ENCODE measurements at places on chromosomes 5 and 9. TPM values are rescaled to one million over a fixed set of nuclear protein-coding genes. Genes with fewer than 3 reads are reported as not detected.
A peak's percentile ranks its signal among the peaks of the same experiment; 100 is the strongest.

GRCh38 chr9:114311571-114312512 lies 11.1 kb upstream of the ORM1 start:
- DNase-seq, result no peak

- peak; percentile 85 for DNase-seq
Observed at GRCh38 chr5:61575103-61575502, 243.0 kb downstream of the ZSWIM6 start.

DNA sequence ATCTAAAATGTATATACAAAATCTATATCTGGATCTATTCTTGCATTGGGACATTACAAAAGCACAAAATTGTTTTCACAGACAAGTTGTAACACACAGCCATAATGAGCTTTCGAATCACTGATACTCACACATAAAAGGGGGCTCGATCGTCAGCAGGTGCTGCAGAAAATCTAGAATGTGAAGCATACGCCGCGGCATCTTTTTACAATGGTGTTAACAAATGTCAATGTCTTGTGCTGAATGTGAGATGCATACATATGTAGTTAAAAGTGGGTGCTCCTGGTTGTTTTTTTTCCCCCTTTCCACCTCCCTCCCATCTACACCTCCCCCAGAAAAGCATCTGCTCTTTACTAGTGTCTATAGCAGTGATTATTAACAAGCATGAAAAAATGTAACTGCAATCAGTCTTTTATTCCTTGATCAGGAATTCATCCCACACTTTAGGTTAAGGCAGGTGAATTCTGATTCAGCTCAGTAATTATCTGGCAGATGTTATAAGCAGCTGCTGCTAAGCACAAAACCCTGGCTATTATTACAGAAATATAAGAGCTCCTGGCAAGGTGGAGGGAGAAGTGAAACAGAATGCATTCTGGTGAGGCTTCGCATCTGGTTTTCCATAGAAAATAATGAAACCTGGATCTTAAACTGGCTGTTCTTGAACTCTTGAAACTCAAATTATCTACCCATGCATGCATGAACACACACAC lies 114.1 kb downstream of the MPDZ start:
- DNase-seq, result no peak

DNA sequence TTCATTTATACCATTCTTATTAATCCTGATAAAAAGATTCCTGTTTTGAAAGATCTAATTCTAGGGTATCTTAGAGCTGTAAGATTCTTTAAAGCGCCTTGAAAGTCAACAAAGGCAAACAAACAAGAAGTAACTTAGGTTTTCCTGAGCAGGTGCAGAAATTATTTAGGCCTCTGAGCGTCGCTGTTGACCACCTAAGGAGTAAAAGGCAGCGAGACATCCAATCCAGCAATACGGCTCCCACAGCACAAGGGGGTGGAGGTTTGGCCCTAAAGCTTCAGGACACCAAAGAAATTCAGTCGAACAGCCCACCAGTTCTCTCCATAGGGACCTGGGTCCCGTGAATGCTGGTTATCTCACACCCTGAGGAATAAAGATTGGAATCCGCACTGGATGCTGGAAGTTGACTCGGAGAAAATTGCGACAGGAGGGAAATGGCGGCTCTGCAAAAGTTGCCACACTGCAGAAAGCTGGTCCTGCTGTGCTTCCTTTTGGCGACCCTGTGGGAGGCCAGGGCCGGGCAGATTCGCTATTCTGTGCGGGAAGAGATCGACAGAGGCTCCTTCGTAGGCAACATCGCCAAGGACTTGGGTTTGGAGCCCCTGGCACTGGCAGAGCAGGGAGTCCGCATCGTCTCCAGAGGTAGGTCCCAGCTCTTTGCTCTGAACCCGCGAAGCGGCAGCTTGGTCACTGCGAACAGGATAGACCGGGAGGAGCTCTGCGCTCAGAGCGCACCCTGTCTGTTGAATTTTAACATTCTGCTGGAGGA lies at the start of gene PCDHGA2:
Gene PCDHGA2 (plus strand): TSS at position 223 of the 769 bp plus-strand sequence.
- no peak for DNase-seq

DNA sequence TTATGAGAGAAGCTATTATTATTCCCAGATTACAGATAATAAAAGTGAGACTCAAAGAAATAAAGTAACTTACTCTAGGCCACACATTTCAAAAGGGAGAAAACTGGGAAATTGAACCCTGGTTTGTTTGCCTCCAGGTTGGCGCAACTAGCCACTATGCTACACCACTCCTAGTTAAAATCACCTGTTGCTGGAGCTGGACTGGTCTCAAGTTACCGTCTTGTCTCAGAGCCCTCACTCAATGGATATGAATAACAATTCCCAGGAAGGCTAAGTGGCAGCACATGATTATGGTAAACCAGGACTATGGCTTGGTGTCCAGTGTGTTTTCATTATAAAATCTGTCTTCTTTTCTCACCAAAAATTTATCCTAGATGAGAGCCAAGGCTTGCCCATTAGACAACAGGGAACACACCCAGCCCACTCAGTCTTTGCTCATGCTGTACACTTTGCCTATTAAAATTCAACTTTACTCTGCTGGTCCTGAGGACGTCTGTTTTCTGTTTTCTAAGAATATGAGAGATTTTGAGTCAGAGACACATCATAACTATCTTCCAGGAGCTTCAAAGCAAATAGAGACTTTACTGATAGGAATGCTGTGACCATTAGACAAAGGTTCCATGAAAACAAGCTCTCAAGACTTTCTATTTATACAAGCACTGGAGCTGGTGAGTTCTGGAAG lies 58.1 kb downstream of the ADRB2 start:
- no peak for DNase-seq

DNA sequence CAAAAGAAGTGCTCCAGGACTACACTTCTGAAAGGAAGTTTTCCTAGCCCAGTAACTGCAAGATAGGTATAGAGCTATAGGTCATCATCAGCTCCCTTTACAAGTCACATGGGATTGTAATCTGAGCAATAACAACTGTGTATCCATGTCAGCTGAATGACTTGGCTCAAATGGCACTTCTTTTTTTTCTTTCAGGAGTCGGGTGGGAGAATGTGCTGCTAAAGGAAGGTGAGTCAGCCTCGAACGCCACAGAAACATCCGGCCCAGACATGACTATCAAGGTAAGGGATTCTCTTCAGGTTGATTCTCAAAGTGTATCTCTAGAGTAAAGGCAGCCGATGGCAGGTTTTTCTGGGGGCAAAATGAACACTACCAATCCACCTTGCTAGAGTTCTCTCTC lies 192.2 kb downstream of the C9orf152 start:
- no peak for DNase-seq

DNA sequence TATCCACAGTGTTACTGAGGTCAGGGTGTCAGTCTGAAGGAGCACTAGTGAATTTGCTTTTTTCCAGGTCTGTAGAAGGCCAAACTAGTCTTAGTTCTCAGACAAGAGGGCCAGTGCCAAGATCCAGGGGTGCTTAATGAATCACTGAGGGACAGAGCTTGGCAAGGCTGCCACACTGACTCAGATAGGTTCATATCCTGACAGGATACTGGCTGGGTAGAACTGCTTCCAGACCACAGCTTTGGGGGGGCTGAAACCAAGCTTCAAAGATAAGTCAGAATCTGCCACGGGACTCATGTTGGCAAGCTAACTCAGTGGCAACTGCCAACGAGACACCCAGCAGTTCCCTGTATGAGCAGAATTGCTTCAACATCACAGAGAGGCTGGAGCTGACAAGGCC lies 1125.4 kb downstream of the EFNA5 start:
- DNase-seq, result no peak

DNA sequence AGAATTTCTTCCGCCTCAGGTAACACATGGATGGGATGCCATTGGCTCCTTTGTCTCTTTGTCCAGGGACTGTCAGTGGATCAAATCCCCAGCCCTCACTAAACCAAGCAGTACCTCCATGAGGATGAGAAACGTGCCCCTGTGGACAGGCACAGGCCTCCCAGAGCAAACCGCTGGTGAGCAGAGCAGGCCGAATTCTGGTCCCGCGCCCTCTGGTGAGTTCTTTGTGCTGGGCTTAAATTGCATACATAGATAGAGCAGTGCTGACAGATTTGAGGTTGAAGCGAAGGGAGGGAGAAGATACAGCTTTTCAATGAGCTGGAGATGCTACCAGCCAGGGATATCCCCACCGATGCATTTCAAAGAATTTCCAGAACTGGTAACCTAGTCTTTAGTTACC lies 143.8 kb downstream of the HSD17B3 start:
- DNase-seq, result no peak

DNA sequence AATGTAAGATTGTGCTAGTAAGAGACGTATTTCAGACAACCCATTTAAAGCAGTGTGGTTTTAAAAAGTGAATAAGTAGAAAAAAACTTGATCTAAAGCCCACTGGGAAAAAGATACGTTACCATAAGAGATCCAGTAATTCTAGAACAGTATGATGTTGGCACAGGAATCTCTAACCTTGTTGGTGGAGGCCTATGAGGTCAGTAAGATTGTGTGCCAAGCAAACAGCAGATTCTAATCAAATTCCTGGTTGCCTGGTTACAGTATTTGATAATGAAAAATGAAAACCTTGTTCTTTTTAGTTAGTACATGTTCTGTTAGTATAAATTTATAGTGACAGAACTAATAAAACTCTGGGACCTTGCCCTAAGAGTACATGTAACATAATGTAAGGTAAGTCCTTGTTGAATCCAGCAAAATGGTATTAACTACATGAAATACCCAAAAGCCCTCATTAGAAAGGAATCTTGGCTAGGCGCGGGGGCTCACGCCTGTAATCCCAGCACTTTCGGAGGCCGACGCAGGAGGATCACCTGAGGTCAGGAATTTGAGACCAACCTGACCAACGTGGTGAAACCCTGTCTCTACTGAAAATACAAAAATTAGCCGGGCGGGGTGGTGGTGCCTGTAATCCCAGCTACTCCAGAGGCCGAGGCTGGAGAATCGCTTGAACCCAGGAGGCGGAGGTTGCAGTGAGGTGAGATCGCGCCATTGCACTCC lies 33.2 kb upstream of the DMXL1 start:
- DNase-seq, result peak; percentile 16

DNA sequence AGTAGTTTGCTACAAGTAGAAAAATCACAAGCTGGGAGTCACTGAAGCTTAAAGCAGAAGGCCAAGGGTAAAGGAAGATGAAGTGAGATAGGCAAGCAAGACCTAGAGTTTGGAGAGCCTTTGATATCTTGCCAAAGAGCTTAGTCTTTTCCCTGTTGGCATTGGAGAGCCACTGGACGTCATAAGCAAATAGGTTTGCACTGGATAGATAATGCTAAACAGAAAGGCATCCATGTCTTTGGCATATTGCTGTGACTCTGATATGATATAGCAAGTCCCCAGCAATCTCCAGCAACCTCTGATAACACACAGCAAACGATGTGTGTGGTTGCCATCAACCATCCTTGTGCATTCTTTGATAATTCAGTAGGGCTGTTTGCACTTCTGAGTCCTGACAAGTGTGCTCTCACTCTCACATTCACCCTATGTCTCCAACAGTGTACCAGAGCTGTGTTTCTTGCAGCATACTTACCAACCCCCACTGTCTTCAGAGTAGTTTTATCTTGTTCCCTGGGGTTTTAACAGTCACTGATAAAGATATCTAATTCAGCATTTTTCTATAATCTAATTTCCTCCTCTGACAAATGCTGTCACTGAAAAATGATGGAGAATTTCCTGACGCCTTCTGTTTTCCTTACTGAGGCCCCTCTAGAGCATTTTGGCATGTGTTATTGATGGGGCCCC lies 16.9 kb upstream of the FREM1 start:
- DNase-seq, result no peak

DNA sequence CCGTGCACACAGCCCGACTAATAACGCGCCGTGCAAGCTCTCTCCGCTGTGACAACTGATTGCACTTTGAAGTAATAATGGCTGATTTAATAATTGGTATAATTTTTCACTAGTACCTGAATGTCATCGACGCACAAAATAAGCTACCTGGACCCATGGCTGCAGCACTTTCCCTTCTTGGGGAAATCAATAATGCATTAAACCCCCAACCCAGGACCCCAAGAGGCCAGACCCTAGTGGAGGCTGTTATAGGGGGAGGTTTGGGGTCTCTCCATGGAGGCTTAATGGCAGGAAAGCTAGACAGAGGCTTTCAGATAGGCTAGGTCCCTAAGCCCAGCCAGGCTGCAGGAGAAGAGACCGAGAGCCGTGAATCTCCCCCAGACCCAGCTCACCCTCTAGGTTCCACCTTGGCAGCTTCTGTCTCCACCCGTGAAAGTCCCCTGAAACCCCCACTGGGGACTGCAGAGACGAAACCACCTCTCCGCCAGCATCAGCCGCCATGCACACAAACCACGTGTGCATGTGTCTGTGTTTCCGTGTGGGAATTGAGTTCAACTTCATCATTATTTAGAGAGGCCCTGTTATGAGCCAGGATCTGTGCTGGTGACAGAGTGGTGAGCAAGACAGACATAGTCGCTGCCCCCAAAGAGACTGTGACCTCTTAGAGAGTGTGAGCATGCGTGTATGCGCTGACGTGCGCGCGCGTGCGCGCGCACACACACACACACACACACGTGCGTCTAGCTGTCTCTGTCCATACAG lies 168.6 kb upstream of the MVB12B start:
- no peak for DNase-seq

DNA sequence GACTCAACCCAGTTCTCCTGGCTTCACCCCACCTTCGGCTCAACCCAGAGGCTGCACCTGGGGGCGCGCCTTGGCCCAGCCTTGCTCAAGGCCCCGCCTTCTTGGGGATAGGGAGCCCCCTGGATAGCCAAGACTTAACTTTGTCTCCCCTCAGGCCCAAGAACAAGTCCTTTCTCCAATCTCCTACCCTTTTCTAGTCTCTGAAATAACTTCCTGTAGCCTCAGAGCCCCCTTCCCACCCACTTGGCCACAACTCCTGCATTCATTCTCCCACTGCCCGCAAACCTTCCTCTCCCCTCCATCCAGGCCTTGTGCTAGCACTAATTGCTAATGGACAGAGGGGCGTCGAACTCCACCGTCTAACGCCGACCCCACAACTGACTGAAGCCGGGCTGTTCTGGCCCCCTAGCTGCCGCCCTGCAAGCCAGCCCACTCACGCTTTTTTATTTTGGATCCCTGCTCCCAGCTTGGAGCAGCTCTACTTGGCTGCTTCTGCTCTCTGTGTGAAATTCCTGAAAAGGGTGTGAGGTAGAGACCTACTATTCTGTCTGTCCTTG lies 579 bp upstream of the ASTN2 start:
- DNase-seq, result no peak

SLC1A3 gene
- 61.1 TPM for total RNA-seq

IFNK gene
- not detected for total RNA-seq

OR1N2 gene
- not detected for total RNA-seq

STXBP1 gene
- 15.2 TPM for total RNA-seq

VCP gene
- total RNA-seq, result 157 TPM

AK6 gene
- 28.1 TPM for total RNA-seq

NTNG2 gene
- 1.6 TPM for total RNA-seq

CTXN3 gene
- not detected for total RNA-seq
